Kidney tubule cell (primary cell): ENCODE measurements at places on chromosomes 5 and 9.

DNA sequence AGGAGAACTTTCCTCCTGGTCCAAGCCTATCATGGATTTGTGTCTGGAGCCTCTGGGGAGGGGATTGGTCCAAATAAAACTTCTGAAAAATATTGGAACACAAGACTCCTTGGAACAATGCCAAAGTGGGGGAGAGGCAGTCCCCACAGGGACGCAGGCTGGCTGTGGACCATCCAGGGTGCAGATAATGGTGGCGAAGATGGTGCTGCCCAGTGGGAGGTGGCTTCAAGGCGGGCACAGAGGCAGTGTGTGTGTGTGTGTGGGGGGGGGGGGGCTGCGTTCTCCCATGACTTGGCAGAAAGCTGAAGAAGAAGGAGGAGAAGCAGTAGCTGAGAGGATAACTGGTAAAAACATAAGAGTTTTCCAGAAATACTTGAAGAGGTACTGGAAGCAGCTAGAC lies 186.4 kb downstream of the MELK start:
- DNase-seq, result no peak

DNA sequence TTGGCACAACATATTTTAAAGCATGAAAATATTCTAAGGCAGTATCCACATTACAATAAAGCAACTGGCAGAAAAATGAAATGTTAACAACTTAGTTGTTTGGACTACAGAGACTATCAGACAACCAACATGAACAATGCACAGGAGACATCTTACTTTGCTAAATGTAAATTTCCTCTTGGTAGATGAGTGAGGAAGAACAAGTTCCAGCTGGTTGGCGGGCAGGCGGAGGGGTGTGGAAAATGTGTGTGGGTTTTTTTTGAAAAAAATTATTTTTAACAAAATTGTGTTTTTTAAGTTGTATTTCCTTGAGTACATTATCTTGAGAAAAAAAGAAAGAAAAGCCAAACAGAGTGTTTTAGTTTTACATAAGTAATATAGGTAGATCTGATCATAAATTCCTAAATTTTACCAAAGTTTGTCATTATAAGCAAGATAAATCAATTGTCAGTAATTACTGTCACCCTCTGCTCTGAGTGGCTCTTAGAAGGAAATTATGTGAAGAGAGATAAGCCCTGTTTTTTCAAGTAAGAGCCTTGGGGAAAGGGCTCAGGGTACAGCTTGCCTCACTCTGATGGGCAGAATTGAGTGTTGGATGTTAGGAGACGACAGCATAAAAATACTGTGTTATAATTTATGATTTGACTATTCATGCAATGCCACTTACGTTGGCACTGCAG lies 42.5 kb downstream of the TMEM167A start:
- DNase-seq, result no peak

GRCh38 chr5:64292611-64293215 lies 127.1 kb downstream of the RNF180 start:
- DNase-seq, result peak; percentile 82

- DNase-seq, result no peak
Observed at GRCh38 chr9:15180124-15180523, 126.9 kb downstream of the TTC39B start.

DNA sequence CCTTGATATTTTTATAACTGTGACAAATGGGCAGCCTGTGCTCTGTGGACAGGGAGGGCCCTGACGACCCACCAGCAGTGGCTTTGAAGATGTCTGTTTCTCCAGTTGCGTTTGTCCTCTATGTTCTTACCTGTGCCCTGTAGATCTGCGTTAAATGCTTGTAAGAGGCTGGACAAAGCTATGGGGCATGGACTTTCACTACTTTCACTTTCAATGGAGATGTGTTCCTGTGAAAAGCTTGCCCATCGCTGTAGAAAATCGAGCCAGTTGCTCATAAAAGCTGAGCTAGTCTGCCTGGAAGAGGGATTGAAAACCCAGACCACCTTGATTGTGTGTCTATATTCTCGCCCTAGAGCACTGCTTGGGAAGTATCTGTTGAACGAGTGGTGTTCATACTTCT lies 74.1 kb downstream of the PSAT1 start:
- no peak for DNase-seq

DNA sequence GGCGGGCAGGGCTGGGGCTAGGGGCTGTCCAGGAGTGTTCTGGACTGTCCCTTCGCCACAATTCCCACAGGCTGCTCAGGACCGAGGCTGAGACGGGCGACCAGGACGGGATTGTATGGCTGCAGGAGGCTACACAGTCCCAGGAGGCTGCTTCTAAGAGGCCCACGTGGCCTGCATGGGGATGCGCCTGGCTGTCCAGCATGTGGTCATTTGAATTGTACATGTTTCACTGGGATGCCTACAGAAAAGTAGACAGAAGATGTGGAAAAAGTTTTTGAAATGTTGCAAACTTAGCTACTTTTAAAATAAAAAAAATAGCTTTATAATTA lies 32.6 kb upstream of the SPTLC1 start:
- DNase-seq, result no peak

- peak; percentile 62 for DNase-seq
Observed at GRCh38 chr9:129630967-129631673, 5.2 kb downstream of the NTMT1 start.
